ENCODE measurements at places on chromosomes 11 and 22. TPM values are rescaled to one million over a fixed set of nuclear protein-coding genes. Genes with fewer than 3 reads are reported as not detected.

DNA sequence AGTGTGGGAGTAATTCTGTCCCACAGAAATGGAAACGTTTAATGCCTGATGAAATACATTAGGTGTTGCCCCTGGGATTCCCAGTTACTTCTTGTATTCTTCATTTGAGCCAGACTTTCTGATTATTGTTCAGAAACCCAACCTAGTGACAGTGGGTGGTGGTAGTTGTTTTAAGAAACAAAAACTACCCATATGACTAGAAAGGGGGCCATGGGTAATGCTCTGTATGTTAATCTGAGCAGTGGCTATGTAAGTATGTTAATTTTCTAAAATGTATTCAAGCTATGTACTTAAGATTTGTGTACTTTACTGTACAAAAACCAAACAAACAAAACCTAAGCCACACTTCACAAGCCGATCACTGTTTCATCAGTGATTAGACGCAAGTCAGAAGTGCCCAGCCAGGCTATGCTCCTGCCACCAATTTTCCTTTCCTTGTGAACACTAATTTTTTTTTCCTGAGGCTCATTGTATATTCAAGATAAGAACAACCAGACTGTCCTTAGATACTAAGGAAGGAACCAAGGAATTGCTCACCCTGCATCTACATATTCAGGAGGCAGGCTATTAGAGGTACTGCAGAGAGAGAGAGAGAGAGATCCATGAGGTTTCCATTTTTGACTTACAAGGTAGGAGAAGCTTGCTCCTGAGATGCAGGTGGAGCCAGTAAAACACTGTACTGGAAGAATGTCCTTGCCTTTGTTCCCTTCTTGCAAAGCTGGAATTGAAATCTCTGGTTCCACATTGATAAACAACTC, 122.7 kb downstream of the DBX1 start:
- no peak for DNase-seq

- DNase-seq = peak; percentile 85
These were observed 58.1 kb downstream of the CHRDL2 start for GRCh38 chr11:74672956-74673692.

DNA sequence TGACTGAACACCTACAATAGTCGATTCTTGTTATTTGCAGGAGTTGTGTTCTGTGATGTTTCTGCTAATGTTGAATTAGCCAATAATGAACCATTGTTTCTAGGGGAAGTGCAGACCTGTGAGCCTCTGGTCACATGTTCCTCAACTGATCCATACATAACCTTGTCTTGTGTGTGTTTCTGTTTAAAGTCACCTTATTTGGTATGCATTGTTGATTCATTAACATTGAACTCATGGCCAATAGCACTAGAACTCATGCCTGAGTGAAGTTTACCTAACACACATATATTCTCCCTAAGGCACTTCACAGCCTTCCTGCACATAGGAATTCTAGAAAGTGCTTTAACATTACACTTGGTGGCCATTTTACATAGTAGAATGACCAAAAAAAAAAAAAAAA, 271.8 kb upstream of the PLET1 start:
- no peak for DNase-seq

- no peak for DNase-seq
These were observed 1.1 kb downstream of the UBASH3B start for GRCh38 chr11:122656631-122657101.

DNA sequence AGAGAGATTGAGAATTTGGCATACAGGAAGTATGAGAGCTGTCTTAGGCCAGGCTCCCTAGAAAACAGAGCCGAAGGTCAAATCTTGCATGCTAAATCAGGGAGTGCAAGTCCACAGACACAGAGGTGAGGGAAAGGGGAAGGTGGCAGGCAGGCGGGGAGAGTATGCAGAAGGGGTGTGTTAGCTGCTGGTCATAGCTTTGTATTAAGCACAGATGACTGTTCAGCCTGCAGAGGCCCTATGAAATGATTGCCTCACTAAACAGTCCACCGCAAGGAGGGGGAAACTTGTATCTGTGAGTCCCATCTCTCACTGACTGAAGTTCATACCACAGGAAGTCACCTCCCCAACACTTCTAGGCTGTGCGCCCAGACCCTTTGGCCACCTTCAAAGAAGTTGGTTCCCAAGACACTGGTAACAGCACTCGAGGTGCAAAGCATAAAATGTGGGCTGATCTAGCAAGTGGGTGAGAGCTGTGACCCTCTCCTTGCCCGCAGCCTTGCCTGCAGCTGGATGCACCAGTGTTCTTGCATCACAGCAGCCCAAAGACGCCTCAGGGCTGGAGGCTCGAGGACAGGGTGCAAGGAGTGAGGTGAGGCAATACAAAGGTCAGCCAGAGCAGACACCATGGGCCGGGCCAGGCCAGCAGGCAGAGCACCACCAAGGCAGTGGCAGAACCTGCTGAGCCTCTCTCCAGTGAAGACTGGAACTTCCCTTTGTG, 115.3 kb upstream of the TBCEL start:
- no peak for DNase-seq

GRCh38 chr11:76588455-76589325, 81.9 kb downstream of the LRRC32 start:
- DNase-seq = peak; percentile 99

- DNase-seq = no peak
These were observed 73.2 kb downstream of the ARHGAP8 start for GRCh38 chr22:44825310-44826150.

GRCh38 chr11:45053736-45054446, 92.5 kb upstream of the PRDM11 start:
- DNase-seq = no peak

DNA sequence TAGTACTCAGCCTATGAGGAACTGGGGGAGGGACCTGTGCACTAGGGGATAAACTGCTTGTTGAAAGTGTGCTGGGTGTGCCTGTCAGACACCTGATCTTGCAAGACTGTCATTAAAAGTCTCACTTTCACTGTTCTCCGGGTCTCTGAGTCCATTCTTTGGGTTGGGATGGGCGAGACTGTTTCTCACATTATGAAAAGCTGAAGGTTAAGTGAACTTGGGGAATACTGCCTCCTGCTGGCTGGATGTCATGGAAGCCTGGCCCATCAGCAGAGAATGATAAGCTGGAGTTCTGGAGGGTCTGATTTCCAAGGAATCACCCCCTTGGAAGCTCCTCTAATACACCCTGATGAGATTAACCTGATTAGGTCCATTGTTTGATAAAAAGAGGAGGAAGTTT, 9.0 kb upstream of the VPREB1 start:
- peak; percentile 7 for DNase-seq

DNA sequence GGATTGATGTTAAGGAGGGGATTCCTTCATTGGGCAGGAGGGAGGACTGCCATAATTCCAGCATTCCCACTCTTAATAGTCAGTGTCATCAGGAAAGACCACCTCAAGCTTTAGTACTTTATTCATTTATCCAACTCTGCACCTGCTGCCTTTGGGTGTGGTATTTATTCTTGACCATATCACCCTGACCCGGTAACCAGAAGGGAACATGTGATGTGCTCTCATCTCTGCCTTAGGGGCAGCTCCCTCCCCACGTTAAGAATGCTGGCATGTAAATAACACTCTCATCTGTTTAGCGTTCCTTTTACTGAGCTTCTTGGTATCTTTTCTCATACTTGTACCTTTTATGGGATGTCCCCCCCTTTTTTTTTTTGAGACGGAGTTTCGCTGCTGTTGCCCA, 7.7 kb downstream of the CAT start:
- no peak for DNase-seq

DNA sequence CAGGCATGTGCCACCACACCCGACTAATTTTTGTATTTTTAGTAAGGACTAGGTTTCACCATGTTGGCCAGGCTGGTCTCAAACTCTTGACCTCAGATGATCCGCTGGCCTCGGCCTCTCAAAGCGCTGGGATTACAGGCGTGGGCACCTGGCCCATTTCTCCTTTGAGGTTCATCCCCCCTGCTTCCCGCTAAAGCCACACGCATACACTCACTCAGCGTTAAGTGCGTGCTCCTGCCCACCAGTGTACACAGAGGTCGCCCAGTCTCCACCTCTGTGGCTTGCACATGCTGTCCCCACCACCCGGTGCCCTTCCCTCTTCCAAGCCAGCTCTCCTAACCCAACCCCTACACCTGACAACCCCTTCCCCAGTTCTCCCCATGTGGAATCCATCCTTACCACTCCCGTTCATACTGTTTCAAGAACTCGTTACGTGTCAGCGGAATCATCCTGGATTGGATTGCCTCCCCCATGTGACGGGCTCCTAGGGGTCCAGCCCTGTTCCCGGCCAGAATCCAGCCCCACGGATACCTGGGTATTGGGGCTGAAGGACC, 15.7 kb upstream of the CYTH4 start:
- no peak for DNase-seq

DNA sequence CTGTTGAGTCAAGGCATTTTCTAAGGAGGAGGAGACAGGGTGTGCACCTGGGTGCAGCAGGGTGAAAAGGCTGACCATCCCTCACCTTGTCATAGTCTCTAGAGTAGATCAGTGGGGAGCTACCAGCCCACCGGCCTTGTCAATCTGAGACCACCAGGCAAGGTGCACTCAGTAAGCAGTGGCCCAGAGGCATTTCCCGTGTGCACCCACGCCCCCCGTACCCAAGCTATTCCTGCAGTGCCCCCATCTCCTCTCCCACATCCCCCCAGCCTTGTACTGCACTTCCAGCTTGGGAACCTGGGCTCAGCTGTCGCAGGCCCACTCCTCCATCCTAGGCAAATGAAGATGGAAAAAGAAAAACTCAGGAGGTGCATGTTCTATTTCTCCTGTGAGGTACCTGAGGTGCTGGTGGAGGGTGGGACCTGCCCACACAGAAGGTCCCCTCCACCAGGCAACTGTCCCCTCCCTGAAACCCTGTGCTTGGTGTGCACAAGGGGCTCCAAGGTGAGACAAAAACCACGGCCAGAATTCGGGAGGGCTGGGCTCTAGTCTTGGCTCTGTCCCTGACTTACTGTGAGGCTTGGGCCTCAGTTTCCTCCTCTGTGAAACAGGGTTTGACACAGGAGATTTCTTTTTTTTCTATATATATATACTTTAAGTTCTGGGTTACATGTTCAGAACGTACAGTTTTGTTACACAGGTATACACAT, 8.4 kb downstream of the P2RY2 start:
- DNase-seq = no peak

GRCh38 chr11:122809866-122810265, 28.4 kb upstream of the CRTAM start:
- DNase-seq = no peak

- no peak for DNase-seq
These were observed 412.6 kb downstream of the TENM4 start for GRCh38 chr11:79028225-79028624.

DNA sequence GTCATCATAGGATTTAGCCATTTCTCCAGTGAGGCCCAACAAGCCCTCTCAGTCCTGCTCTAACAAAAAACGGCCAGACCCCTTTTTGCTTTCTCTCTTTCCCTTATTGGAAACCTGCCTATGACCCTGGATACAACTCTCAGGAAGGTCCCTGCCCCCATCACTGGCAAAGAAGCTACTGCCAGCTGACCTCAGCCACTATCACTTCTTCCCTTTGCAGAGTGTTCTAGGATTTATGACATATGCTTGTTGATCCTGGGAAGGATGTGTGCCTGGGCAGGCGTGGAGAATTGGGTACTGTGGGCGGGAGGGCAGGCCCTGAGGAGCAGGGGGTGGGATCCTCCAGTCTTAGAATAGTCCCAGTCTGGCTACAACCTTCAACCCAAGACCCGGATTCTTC, 7.5 kb downstream of the PGAP2 start:
- DNase-seq = no peak

GRCh38 chr11:27087432-27087831, 46.8 kb downstream of the BBOX1 start:
- DNase-seq = no peak

DNA sequence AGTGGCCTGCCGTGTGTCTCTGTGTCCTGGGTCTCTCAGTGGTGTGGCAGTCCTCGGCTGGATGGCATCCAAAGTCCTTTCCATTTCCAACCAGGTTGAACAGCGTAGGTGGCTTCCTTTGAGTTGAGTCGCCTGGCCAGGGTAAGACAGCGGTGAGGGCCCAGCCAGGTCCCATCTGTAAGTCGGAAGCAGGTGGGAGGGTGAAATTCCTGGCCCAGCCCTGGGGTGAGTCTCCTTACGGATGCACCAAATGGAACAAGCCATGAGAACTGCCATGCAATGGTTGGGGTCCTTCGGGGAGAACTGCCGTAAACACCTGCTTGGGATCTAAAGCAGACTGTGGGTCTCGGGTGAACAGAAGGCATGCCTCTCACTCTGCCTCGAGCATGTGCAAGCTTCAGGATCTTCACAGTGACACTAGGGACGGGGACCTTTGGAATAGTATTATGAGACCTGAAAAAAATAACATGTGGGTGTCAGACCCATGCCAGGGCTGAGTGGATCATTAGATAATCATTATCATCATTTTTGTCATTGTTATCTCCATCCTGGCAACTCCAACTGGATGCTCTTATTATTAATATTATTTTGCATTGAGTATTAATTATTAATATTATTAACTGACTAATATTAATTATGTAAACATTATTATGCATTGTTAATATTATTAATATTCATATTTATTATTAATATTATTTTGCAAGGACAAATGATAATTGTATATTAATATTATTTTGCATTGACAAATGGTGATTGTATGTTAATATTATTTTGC, 57.7 kb upstream of the LINC01488 start:
- no peak for DNase-seq

- DNase-seq = no peak
These were observed 17.8 kb upstream of the WNT7B start for GRCh38 chr22:45994491-45995404.

DNA sequence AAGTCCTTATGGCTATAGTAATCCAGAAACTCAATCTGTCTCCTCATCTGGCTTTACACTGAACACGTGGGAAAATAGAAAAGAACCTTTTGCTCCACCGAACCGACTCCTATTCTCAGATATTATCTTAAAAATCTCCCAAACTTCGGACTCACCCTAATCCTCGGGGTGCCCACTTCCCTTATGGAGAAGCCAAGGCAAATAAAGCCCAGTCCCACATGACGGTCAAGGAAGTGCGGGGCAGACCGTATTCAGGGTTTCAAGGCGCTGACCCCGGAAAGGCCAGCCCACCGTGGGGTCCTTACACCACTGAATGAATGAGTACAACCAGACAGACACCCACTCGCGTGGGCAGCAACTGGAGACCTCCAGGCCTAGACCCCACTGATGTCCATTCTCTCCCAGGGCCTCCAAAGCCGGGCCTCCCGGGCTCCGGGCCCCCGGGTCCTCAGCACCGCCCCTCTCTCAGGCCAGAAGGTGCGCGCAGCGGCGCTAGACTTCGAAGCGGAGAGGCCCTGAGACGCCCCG, 489 bp downstream of the NUP98 start:
- DNase-seq = no peak

- DNase-seq = no peak
These were observed 5.6 kb upstream of the SH3BP1 start for GRCh38 chr22:37633625-37634416.

Gene OR5B21
- total RNA-seq = not detected

Gene DEUP1
- total RNA-seq = not detected

Gene CHADL
- 1.3 TPM for total RNA-seq

Gene CNGA4
- not detected for total RNA-seq

Gene SGSM1
- total RNA-seq = 4.1 TPM

Gene OR8G5
- total RNA-seq = not detected

Gene MFRP
- not detected for total RNA-seq

Gene PDGFD
- 77.1 TPM for total RNA-seq

Gene GLYAT
- not detected for total RNA-seq

All from dermis microvascular lymphatic vessel endothelial cell (primary cell).